ENCODE measurements at places on chromosomes 6 and 20. TPM values are rescaled to one million over a fixed set of nuclear protein-coding genes. Genes with fewer than 3 reads are reported as not detected.

OPRM1 gene
- polyA plus RNA-seq: 0.12 TPM

DNA sequence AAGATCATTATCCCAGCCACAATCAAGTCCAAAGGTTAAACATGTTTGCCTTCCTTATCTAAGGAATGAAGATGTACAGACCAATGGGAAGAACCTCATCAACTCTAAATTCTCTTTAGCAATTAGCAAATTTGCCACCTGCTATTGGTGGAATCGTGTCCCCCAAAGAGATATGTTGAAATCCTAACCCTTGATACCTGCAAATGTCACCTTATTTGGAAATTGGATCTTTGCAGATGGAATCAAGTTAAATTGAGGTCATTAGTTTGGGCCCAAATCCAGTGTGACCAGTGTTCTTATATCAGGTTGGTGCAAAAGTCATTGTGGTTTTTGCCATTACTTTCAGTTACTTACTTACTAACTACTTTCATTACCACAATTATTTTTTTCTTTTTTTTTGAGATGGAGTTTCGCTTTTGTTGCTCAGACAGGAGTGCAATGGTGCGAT is 31.3 kb downstream of the KLHL31 start:
- no peak for DNase-seq

DNA sequence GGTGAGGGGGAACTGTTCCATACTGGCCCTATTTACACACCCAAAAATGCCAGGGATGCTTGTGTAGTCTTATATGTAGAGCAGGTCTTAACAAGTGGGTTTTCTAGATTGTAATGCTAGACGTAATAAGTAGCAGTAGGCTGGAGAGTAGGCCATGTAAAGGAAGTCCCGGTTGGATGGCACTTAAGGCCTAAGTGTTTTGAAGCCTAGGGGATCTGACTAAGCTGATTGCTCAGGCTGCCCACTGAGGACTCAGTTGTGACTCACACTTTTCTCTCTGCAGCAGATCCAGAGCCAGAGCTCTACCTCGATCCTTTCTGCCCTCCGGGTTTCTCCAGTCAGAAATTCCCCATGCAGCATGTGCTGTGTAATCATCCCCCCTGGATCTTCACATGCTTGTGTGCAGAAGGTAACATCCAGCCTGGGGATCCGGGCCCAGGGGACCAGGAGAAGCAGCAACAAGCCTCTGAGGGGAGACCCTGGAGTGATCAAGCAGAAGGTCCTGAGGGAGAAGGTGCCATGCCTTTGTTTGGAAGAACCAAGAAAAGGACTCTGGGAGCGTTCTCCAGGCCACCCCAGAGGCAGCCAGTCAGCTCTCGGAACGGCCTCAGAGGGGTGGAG is 26.6 kb downstream of the ZNF133 start:
- no peak for DNase-seq

GRCh38 chr6:136753624-136754023 is 38.7 kb downstream of the MAP3K5 start:
- DNase-seq: no peak

DNA sequence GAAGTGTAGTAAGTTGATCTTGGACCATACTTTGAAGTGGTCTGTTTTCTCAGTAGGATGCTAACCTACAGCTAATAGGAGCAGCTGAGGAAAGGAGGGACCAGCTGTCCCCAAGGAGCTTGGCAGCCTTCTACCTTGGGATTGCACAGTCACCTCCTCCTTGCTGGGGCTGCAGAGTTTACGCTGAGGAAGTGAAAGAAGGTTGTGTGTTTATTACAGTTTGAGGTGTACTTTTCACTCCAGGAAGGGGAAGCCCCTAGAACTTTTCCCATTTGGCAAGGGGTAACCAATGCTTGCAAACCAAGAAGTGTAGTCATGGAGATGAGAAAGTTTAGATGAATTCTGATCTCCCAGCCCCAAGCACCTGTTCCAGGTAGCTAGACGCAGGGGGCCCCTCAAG is 58.8 kb downstream of the BMP6 start:
- DNase-seq: no peak

GRCh38 chr20:6418732-6419131 is 295.9 kb upstream of the FERMT1 start:
- no peak for DNase-seq

CALHM5 gene
- polyA plus RNA-seq: 3.5 TPM
